ENCODE measurements at places on chromosomes 7 and 10.

DNA sequence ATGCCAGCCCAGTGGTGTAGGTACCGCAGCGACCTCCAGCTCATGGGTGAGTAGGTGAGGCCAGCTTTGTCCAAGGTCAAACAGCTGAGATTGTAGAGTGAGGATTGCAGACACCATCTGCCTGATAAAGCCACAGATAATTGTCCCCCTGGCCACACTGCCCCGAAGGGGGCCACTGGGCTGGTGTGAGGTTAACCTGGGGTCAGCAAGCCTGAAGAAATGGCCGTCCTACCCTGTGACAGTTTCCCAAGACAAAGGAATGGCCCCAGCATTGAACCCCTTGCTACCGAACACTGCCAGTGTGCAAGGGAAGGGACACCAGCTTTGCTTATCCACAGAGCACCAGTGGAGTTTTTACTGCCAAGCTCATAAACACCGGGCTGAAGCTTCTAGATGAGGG is 23.0 kb downstream of the ECHDC3 start:
- DNase-seq, result no peak

- DNase-seq, result no peak
These were observed 35.7 kb upstream of the SEMA3D start for GRCh38 chr7:85222522-85222921.

GRCh38 chr10:4431114-4431863 is 394.7 kb upstream of the AKR1E2 start:
- DNase-seq, result no peak

DNA sequence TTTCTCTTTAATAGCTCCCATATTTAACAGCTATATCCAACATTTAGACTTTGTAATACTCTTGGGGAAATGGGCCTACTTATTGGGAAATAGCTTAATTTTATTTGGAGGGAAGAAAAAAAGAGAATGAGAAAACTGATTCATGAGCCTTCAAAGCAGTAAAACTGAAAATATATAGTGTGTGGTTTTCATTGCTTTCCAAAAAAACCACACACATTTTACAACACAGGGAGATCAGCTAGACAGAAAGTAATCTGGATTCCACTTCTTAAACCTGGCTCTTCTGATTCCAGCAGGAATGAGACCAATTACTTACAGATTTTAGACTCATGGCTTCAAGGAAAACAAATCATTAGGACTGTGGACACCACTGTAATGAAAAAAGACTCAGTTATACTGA is 48.7 kb downstream of the CH25H start:
- no peak for DNase-seq

Measured in NCI-H510A treated with DMSO at 0.1 percent for 48 hours (cell line).